Right ventricle myocardium superior (tissue), 1 donor: ENCODE measurements at places on chromosomes 2 and 18. TPM values are rescaled to one million over a fixed set of nuclear protein-coding genes. Genes with fewer than 3 reads are reported as not detected.
A peak's percentile ranks its signal among the peaks of the same experiment; 100 is the strongest.

Gene ZSWIM2
- not detected for total RNA-seq

Gene ATG16L1
- total RNA-seq: 17.9 TPM

- no peak for DNase-seq
Measured at GRCh38 chr2:126942427-126943203, 43.9 kb downstream of the TEX51 start.

GRCh38 chr2:209549589-209549988, 125.7 kb downstream of the MAP2 start:
- no peak for DNase-seq

GRCh38 chr2:8475349-8476031, 206.4 kb upstream of the ID2 start:
- no peak for DNase-seq

GRCh38 chr2:10285556-10286198, 17.0 kb upstream of the HPCAL1 start:
- DNase-seq: peak; percentile 90

GRCh38 chr2:233247744-233248143, 3.7 kb upstream of the ATG16L1 start:
- DNase-seq: no peak
